ENCODE measurements at places on chromosomes 3 and 15.

GRCh38 chr3:114697401-114697800, 403.6 kb downstream of the TIGIT start:
- DNase-seq, result no peak

GRCh38 chr3:143849854-143850549, 1.7 kb upstream of the SLC9A9 start:
- peak; percentile 49 for DNase-seq

GRCh38 chr15:32998182-32998581, 196.3 kb downstream of the FMN1 start:
- DNase-seq, result no peak

DNA sequence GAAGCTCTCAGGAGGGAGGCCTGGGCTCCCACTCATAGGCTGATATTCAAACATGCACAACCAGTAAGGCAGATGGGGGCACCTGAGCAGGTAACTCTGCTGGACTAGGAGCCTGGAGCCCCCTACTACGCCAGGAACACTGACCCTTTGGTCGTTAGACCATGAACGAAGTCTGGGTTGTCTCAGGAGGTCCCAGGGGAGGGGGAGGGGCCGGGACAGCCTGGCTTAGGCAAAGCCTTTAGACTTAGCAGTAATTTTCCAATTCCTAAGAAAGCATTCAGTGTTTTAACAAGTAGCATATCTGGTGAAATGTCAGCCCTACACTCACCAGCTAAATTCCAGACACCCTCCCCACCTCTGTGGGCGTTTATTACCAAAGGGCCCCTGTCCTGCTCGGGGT, 67.4 kb upstream of the ST8SIA2 start:
- DNase-seq, result no peak

DNA sequence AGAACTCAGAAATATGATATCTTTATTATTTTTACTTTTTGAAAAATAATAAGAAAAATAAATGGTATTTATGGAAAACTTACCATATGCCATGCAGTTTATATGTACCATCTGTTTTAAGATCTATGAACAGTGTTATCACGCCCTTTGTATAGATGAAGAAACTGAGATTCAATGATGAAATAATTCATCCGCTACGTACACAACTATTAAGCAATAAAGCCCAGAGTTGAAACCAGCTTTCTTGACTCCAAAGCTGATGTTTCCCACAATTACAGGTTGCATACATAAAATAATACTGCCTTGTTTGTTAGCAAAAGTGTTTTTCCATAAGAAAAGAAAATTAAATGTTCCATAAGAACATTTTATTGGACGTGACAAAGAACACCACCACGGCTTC, 67.2 kb upstream of the BCL6 start:
- DNase-seq, result no peak

- peak; percentile 34 for DNase-seq
Observed at GRCh38 chr15:50979041-50979440, 70.6 kb downstream of the AP4E1 start.

DNA sequence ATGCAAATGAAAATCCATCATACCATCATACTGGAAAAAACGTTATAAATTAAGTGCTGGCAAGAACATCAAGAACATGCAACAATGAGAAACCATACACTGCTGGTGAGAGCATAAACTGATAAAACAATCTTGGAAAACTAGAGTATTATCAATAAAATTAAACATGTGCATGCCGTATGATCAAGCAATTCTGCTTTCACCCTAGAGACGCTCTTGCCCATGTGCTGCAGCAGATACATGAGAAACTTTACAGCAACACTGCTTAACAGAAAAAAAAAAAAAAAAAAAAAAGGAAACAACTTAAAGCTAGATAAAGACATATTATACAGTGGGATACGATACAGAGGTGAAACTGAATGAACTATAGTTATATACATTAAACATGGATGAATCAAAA, 21.8 kb downstream of the SPG11 start:
- DNase-seq, result no peak

DNA sequence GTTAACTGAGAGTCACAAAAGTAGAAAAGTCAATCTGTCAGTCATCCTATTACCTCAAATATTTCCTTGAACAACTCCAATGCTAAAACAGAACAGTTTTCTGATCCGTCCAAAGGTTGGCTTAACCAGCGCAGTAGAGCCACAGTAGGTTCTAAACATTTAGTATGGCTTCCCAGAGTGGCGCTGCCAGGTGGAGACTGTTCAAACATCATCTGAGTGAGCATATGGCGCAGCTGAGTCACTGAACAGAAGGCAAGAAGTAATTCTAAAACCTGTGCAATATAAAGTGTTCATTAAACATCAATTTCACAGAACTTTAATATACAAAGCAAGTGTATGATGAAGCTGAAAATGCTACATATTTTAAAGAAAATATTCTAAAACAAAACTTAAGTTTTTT, 19.9 kb downstream of the CIP2A start:
- DNase-seq, result no peak

DNA sequence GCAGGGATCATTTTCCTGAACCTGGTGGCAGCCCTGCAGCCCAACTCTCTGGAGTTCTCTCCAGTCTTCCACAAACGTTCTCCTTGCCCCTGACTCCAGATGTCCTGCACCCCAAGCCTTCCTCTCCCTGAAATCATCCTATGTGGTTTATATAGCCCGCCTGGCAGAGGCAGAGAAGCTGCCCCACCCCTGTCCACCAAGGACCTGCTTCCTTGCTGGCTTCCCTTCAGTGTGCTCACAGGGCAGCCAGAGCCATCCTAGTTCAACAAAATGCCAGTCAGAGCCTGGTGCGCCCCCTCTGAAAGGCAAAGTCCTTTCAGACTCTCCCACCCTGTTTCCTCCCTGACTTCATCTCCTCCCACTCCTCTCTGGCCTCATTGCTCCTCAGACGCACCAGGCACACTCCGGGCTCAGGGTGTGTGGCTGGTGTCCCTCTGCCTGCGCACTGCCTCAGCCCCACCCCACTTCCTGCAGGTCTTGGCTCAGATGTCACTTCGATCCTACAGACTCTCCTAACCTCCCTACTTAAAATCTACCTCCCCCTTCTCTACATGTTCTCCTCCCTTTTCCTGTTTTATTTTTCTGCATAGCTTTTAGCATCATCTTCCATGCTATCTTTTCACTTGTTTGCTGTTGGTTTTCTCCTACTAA, 5.9 kb downstream of the KBTBD13 start:
- DNase-seq, result no peak

- no peak for DNase-seq
Observed at GRCh38 chr15:80703081-80703480, 8.0 kb downstream of the ABHD17C start.

DNA sequence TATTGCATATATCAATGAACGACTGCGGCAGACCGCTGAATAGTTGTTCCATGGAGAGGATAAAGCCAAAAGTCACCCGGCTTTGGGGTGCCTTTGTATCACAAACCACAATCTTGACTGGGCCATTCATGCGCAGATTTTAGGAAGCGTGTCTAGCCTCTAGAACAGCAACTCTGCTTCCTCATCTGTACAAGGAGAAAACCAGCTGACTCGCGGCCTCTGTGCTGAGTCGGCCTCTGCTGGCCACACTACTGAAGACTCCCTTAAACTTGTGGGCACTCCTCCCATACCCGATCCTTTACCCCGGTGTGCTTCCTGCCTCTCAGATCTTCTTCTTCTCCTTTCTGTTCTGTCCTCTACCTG, 872 bp downstream of the DLEC1 start:
- DNase-seq, result peak; percentile 41

- DNase-seq, result peak; percentile 1
Observed at GRCh38 chr3:164897342-164897741, 181.0 kb downstream of the SI start.

DNA sequence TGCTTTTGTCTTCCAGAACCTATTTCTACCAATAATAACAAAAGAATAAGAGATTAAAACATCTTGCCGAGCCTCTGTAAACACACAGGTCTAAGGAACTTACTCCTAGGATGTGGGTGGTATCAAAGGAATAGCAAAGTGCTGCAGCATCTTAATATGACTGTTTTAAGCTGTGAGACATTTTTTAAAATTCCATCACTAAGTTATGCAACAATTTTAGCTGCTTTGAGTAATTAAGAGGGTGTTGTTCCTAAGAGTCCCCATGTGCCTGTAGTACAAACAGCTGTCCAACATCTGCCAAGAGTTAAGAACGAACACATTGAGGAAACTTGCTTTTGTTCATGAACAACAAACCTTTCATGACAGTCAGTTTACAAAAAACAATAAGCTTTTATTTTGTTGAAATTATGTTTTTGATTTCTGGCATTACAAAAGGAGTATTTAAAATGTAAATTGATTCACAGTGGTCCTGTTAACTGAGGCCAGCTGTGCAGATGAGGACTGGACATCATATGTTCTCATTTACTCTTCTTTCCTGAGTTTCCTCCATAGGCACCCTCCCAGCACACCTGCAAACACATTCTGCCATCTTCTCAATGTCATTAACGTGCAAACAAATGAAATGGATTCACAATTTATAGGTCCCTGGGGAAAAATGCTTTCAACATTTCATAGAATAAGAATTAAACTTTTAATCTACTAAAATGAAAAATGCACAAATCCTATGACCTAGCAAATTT, 337.3 kb upstream of the ARHGEF26 start:
- DNase-seq, result no peak

DNA sequence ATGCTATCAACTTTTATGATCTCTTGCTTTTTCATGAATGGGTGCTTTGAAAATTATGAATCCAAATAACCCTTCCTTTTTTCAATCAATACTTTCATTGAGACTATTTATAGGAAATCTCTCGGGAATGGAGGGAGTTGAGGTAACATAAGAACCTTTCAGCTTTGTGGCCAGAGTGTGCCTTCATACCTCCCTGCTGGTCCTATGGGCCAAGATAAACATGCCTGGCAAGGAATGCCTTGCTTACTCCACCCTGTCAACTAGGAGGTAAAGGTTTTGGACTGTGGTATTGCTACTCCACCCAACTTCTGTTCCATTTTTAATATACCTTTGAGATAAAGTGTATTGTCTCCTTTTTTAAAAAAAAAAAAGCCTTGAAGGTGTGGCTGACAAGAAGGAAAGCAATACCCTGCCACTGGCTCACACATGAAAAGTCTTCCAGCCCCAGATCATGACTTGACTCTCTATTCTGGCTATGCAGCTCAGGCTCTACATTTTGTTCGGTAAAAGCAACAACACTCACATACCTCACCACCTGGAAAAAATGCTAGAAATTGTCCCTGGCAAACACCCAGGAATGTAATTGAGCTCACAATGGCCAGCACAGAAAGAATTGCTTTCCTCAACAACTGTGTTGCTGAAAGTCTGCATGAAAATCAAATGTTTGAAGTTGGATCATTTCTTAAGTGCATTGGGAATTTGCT, 35.8 kb downstream of the COL8A1 start:
- DNase-seq, result peak; percentile 95

GRCh38 chr3:42731476-42732195, 29.0 kb upstream of the HHATL start:
- DNase-seq, result no peak

- DNase-seq, result peak; percentile 5
Observed at GRCh38 chr3:193673845-193674244, 80.8 kb downstream of the OPA1 start.

- DNase-seq, result no peak
Observed at GRCh38 chr15:36992454-36992853, 107.9 kb downstream of the MEIS2 start.

- peak; percentile 81 for DNase-seq
Observed at GRCh38 chr3:148962513-148962912, 28.8 kb upstream of the GYG1 start.
